ENCODE measurements at places on chromosomes 6 and 20.

- DNase-seq = no peak
These were observed 118.6 kb downstream of the PLCB1 start for GRCh38 chr20:8250539-8251200.

- DNase-seq = no peak
These were observed 711 bp upstream of the SIRT5 start for GRCh38 chr6:13573669-13574110.

DNA sequence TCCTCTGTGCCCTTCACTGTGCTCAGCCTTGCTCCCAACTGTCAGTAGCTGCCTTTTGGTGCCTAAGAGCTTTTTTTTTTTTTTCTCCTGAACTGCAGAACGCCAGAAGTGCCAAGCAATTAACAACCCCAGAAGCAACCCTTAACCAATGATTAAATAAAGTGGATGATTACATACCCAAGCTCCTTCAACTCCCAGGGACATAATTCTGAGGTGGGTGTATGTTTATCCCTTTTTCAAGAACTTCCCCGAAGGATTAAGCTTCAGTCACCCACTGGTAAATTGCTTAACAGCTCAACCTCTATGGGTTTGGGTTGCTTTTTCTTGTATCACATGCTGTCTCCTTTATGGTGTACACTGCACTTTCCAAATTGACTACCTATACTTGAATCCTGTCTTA lies 41.1 kb downstream of the KLHL31 start:
- no peak for DNase-seq

- DNase-seq = no peak
These were observed 390.9 kb downstream of the MMUT start for GRCh38 chr6:49072146-49072545.

DNA sequence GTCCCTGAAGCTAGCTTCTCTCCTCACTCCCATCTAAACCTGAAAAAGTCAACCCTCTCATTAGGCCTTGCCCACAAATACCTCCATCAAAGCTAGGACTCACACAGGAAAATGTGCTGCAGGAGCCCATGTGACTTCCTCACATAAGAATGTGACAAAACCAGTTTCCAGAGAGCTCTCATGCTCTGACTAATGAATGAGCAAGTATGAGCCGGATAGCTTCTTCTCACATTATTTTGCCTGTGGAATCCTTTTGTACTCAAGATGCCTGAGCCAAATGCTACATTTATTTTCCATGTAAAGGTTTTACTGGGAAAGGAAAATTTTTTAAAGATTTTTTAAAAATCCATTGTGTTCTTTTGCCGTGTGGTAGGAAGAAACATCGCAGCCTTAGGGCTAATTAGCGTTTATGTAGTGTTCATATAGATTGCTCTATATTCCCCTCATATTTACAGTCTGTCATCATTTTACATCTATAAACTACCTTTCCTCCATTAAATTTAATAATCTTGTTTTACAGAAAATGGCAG lies 68.6 kb upstream of the CCN6 start:
- DNase-seq = no peak

DNA sequence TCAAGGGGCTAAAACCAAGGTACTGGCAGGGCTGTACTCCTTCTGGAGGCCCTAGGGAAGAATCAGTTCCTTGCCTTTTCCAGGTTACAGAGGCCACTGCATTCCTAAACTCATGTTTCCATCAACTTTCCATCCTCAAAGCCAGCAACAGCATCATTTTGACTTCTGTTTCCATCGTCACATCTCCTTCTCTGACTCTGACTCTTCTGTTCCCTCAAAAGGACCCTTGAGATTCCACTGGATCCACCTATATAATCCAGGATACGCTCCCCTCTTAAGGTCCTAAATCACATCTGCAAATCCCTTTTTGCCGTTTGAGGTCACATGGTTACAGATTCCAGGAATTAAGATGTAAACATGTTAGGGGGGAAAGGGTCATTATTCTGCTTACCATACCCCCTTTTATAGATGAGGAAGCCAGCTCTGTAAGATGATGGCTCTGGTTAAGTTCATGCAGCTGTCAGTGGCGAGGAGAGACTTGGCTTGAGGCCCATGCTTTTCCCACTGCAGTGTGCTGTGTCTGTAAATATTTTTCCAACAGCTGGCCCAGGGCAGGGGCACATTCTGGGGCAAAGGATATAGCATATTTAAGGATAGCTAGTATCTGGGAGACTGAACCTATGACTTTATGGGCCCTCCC lies 114.6 kb downstream of the TNFRSF21 start:
- DNase-seq = no peak

- DNase-seq = no peak
These were observed 191.0 kb downstream of the TPBG start for GRCh38 chr6:82554666-82555065.

GRCh38 chr20:44869471-44869870 lies 16.0 kb upstream of the YWHAB start:
- no peak for DNase-seq

DNA sequence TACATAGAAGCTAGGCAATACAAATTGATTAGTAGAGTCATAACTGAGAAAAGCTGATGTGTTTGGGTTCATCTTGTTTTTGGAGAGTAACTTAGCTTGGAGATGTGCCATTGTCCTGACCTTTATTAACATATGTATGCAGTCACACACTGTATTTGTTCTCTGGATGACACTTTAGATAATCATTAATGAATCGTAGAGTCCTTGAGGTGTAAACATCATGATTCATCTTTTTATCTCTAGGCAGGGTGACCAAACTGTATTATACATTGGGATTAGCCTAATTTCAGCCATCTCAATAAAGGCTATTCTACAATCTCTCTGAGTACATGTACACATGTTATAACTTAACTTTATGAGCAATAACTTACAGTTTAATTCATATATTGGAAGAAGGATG lies 3.6 kb upstream of the MTCL3 start:
- no peak for DNase-seq

DNA sequence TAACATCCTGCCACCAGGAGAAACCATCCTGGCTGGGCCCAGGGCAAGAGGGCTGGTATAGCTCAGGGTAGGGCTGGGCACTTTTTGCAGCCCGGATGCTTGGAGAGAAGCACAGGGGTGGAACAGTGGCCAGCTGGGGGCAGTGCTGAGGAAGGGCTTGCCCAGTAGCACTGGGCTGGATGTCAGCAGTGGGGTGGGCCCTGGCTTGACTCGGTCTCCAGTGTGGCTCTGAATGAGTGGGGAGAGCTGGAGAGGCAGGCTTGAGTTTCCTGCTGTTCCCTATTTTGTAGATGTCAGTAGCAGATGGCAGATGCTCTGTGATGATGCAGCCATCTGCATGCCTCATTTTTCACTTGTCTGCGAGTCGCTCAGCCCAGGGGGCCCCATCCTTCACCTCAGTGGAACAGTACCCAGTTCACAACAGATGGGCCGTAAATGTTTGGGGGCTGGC lies 56.3 kb upstream of the TULP1 start:
- no peak for DNase-seq

DNA sequence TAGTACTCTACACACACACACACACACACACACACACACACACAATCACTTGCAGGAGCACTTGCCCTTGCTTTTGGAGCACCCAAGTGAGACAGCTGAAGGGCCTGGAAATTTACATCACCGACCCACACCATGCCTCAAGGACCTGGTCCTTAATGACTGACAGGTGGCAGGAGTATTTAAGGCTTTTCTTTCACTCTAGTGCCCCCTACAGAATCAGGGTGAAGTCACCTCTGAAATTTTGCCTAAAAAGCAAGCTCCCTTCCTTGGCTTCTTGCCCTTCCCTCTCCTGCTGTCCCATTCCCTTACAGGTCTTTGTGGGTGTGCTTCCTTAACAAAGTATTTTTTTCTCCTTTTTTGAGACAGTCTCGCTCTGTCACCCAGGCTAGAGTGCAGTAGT lies 353.5 kb upstream of the IRAK1BP1 start:
- no peak for DNase-seq

GRCh38 chr20:15756754-15757115 lies 816.5 kb downstream of the KIF16B start:
- no peak for DNase-seq

- no peak for DNase-seq
These were observed 3.4 kb downstream of the NUDT3 start for GRCh38 chr6:34389034-34389433.

GRCh38 chr6:125988280-125988679 lies 1.9 kb downstream of the TRMT11 start:
- DNase-seq = no peak

DNA sequence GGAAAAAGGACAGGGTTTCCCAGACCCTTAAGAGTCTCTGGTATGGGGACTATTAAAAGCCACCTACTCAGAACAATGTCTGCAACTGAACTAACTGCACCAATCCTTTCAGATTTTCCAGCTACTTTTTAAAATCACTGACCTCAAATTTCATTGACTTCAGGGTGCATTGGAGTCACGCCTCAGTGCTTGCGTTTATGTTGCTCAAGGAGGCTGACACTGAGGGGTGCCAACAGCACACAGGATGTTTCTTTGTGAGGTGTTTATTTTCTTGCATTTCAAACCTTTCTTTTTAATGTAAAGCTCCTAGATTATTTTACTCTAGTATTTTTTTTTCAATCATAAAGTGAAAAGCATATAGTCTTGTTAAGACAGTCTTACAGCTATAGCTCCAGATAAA lies 402.0 kb upstream of the SLC35B3 start:
- no peak for DNase-seq

- DNase-seq = no peak
These were observed 188.0 kb downstream of the ARHGAP18 start for GRCh38 chr6:129521946-129522345.

- DNase-seq = no peak
These were observed 2.2 kb downstream of the PNISR start for GRCh38 chr6:99422912-99423311.

DNA sequence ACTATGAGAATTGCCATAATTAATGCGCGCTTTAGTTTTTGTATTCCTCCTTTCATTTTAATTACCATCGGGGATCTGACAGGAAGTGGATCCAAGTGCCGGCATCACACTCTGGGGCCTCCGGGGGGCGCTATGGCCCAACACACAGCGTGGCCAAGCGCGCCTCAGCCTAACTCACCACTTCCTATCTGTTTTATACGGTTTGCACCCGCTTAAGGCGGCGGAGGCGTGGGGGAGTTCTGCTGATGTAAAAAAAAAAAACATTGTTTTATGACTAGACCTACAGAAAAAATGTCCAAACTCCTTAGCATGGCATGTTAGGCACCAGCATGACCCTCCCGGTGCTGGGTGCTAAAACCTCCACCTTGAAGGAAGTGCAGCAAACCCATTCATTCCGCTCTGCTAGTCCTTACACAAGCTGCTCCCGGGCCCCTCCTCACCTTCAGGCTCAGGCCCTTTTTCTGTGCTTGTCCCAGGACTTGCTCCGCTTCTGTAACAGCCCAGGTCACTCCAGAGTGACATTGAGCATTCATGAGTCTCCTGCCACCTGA lies 4.5 kb upstream of the EBF4 start:
- peak; percentile 62 for DNase-seq

DNA sequence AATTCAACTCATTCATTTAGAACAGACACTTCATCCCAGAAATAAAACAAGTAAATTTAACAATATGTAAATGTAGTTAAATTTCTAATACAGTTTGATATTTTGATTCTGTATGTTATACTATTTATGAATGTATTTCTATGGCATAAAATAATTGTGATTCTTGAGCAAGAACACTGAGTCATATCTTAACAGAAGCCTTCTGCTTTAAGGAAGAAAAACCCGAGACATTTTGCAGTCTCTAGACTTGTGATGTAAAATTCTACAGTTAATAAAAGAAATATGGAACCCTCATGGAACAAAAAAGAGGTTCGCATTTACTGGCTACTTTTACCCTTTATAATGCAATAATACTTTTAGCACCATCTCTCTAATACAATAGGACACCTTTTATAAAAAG lies 47.9 kb upstream of the SCML4 start:
- DNase-seq = no peak

- no peak for DNase-seq
These were observed 512.7 kb upstream of the ZNF337 start for GRCh38 chr20:26209171-26209941.

DNA sequence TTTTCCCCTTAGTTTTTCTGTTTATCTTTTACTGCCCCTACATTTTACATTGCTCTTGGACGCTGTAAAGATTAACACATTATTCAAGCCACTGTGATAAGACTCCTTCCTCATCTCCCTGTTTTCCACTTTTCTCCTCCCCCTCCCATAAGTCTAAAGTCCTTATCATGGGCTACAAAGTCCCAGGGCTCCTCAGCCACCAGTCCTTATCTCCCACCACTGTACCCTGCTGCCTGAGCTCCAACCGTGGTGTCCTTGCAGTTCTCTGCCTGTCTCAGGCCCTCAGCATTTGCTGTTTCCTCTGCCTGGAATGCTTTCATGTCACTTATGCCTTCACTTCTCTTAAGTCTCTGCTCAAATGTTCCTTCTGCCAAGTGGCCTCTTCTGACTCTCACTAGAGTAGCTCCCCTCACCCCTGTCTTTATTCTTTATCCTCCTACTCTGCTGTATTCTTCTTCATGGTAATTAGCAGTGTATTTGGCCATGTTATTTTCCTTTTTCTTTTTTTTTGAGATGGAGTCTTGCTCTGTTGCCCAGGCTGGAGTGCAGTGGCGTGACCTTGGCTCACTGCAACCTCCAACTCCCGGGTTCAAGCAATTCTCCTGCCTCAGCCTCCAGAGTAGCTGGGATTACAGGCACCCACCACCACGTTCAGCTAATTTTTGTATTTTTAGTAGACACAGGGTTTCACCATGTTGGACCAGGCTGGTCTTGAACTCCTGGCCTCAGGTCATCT lies 10.8 kb upstream of the LATS1 start:
- DNase-seq = no peak

GRCh38 chr6:157586476-157587126 lies 205.6 kb downstream of the ZDHHC14 start:
- no peak for DNase-seq

- no peak for DNase-seq
These were observed 10.1 kb downstream of the PPP1R3G start for GRCh38 chr6:5095236-5095635.

GRCh38 chr6:15955484-15955883 lies 173.4 kb upstream of the MYLIP start:
- no peak for DNase-seq

DNA sequence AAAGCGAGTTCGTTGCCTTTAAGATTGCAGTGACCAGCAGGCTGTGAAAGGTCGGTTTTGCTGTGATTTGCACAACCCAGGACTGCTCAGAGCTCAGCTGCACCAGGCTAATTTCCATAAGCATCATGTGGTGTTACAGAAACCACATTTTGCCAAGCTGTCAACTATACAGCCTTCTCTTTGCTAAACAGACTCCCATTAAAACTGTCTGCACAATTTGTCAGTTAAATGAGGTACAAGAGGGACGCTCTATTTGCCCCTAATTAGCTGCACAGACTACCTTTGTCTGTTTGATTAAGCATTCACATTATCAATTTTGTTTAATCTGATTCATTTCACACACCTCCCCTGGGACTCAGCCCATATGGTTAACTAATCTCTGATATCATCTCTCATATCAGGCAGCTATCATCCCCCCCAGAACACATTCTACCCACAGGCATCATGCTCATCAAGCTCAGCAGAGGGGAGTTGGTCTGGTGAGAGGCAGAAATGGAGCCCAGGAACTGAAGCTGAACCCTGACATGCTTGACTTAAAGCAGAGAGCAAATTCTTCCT lies 62.1 kb downstream of the OLIG3 start:
- no peak for DNase-seq

- DNase-seq = no peak
These were observed 6.5 kb upstream of the ZSWIM1 start for GRCh38 chr20:45874576-45874975.

All from activated CD8-positive, alpha-beta memory T cell treated with anti-CD3 and anti-CD28 coated beads for 4 hours (primary cell).